Stimulated activated CD8-positive, alpha-beta memory T cell treated with anti-CD3 and anti-CD28 coated beads, Interleukin-12 subunit alpha, Interleukin-12 subunit beta, amount 100 ng/mL, for 4 hours (primary cell): ENCODE measurements at places on chromosomes 2 and 18.

GRCh38 chr18:48222118-48222517 is 187.1 kb downstream of the ZBTB7C start:
- no peak for DNase-seq

DNA sequence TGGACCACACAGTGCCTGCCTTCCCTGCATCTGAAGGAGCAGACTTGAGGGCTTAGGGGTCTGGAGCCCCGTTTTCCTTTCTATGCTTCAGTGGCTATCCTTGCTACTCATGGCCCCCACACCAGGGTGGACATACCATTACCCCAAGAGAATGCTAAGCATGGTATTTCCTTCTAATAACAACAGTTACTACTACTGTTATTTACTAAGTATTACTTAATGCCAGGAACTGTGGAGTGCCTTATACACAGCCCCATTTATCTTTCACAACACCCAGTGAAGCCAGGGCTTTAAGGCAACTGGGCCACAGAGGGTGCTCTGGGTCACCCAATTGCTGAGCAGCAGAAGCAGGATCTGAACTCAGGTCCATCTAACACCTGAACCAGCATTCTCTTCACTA is 5.8 kb upstream of the PAX8 start:
- DNase-seq: no peak

GRCh38 chr2:120771111-120771780 is 35.6 kb downstream of the GLI2 start:
- DNase-seq: no peak

GRCh38 chr18:2537296-2537695 is 34.0 kb downstream of the METTL4 start:
- no peak for DNase-seq

DNA sequence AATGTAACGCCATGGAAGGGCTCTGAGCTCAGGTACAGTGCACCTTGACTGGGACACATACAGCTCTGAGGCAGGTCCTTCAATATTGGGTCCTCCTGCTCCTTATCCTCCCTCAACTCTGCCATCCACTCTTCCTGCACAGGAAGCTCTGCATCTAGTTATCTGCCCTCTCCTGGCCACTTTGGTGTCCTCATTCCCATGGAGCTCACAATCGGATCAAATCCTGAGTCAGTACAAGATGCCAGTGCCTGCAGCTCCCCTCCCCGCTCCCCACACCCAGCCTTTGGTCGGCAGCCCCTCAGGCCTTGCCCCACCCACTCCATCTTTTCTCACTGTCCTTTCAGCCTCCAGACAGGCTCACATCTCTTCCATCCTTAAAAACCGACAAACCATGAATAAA is 58.0 kb downstream of the LRRFIP1 start:
- no peak for DNase-seq

DNA sequence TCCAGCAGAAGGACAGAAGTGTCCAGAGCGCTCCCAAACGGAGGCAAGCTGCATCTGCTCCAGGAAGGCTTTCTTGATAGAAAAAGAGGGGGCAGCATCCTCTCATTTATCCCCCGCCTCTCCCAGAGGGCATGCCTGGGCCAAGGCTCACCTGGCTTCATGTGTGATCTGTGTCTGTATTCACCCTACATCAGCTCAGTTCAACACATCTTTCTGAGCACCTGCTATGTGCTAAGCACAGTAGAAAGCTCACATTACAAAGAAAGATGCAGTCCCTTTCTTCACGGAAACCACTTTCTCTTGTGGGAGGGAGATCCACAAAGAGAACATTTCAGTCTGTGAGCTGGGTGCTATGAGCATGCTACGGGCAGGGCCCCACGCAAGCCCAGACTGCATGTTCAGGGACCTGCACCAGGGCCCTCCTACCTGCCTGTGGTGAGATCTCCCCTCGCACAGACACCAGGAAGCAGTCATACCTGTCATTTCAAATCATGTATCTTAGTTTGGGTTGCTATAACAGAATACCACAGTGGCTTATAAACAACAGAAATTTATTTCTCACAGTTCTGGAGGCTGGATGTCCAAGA is 90.7 kb downstream of the PDCL3 start:
- DNase-seq: no peak

GRCh38 chr2:10079870-10080535 is at the start of gene CYS1:
Gene CYS1 (minus strand): TSS chr2:10080411. CDS start chr2:10080223, 188 bp downstream.
- no peak for DNase-seq

DNA sequence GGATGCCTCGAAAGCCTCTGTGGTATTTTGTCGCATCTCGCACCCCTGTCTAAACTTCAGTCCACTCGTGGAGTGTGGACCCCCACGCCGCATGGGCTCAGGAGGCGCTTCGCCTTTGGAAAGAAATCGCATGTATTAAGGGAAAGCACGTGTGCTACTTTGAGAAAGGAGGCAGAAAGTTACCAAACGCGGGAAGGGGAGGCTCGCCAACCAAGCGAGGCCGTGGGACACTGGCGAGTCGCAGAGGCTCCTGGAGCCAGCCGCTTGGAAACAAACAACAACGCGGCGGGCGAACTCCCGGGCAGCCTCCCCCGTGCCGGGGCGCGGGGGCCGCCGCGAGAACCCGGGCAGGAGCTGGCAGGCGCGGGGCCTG is 455 bp upstream of the AGAP1 start:
- no peak for DNase-seq

GRCh38 chr2:6653281-6653750 is 212.4 kb downstream of the CMPK2 start:
- DNase-seq: no peak

GRCh38 chr2:196279541-196279940 is 108.2 kb upstream of the STK17B start:
- DNase-seq: no peak

GRCh38 chr2:234298918-234299317 is 198.0 kb downstream of the ARL4C start:
- DNase-seq: no peak

DNA sequence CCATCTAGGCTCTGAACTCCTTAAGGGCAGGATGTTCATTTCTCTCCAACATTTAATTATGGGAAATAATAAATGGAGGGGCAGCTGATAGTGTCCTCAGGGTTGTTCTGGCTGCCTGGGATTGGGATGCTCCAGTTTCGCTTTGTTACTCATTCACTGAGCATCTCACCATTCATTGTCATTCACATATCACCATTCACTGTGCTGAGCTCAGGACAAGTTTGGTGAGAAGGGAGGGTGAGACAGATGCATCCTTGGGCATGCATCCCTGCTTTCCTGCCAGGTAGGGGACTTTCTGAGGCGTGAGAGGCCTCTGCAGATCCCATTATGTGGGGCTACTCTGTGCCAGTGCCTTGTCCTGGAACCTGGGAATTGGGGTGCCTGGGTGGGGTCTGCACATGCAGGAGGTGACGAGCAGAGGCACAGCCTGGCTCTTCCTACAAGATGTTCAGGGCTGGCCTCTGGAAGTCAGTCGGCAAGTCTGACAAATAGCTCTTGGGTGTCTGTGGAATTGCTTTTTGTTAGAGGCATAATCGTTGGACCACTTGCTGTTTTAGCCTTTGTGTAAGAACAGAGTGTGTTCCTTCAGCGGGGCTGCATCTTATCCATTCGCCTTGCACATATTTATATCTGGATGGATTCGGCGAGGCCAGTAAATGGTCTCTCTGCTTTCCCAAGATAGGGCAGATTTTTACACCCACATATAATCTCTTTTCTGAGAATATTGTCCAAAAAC is 323.2 kb upstream of the THSD7B start:
- no peak for DNase-seq

- DNase-seq: no peak
Observed at GRCh38 chr2:85644909-85645308, 23.1 kb downstream of the SFTPB start.

GRCh38 chr2:202037086-202037485 is 3.4 kb downstream of the FZD7 start:
- no peak for DNase-seq

DNA sequence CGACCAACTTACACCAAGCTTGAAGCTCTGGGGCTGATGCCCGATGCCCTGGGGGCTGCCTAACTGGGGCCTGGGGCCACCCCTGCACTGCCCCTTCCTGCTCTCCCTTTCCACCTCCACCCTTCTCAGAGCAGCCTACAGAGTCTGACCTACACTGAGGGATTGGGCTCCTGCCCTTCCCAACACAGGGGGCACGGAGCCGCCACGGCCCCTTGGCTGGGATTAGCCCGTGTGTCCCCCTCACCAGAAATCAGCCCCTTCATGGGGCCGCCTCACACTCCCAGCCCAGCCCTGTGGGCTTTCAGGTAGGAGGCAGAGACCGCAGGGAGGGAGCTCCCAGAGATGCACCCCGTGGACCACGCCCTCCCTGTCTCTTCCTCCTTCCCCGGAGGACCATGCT is 198.0 kb downstream of the EIPR1 start:
- DNase-seq: no peak

- no peak for DNase-seq
Observed at GRCh38 chr2:180730976-180731375, 249.4 kb upstream of the UBE2E3 start.

GRCh38 chr2:105437708-105438103 is 38.9 kb upstream of the FHL2 start:
- no peak for DNase-seq

GRCh38 chr2:105674401-105674800 is 70.3 kb upstream of the NCK2 start:
- no peak for DNase-seq

- no peak for DNase-seq
Observed at GRCh38 chr2:71891155-71891554, 256.5 kb downstream of the CYP26B1 start.

DNA sequence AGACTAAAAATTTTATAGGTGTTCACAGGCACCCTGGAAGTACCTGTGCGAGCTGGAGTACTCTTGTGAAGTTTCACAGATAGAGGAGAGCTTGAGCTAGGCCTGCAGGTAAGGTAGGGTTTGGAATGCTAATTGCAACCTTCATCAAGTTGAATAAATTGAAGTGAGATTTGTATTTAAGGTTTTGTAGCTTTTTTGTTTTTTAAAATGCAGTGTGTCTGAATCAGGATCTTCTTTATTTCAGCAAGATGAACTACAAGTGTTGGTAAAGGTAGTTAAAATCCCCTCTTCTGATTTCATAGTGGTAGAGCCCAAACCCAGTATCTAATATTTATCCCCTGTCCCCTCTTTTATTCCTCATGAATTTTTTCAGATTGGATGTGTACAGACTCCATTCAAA is 45.5 kb downstream of the MGAT5 start:
- no peak for DNase-seq
